ENCODE measurements at places on chromosomes 5 and 9.

- no peaks in the 10 kb centered on the region for H3K4me1 ChIP-seq
- H3K27ac ChIP-seq: no peak within 1 kb of the TSS
- H3K4me3 ChIP-seq: no peak within 1 kb of the TSS
- no peak for DNase-seq
- no peaks in the 10 kb centered on the region for H3K36me3 ChIP-seq
Measured at GRCh38 chr5:19987612-19988361, at the start of gene CDH18. Gene CDH18, minus strand, starts transcription at chr5:19988200. Its CDS starts 149,214 bp downstream, at chr5:19838986.

- H3K36me3 ChIP-seq: no peaks in the 10 kb centered on the region
- DNase-seq: no peak
- H3K27me3 ChIP-seq: no peaks in the 10 kb centered on the region
- H3K4me3 ChIP-seq: no peak overlapping the region
- H3K27ac ChIP-seq: no peak overlapping the region
Measured at GRCh38 chr5:133256276-133256675, 204.5 kb downstream of the HSPA4 start.

- no peak overlapping the region for H3K27ac ChIP-seq
- no peaks in the 10 kb centered on the region for H3K27me3 ChIP-seq
- no peak overlapping the region for H3K4me3 ChIP-seq
- peaks cover 4% of the 10 kb centered on the region for H3K4me1 ChIP-seq
- DNase-seq: no peak
Measured at GRCh38 chr5:79227484-79228025, 8.4 kb upstream of the JMY start.

- no peaks in the 10 kb centered on the region for H3K36me3 ChIP-seq
- H3K4me3 ChIP-seq: no peak overlapping the region
- peaks cover 11% of the 10 kb centered on the region for H3K27me3 ChIP-seq
- no peak overlapping the region for H3K27ac ChIP-seq
- DNase-seq: no peak
- H3K4me1 ChIP-seq: no peaks in the 10 kb centered on the region
Measured at GRCh38 chr5:171226096-171226754, 82.8 kb upstream of the TLX3 start.

DNA sequence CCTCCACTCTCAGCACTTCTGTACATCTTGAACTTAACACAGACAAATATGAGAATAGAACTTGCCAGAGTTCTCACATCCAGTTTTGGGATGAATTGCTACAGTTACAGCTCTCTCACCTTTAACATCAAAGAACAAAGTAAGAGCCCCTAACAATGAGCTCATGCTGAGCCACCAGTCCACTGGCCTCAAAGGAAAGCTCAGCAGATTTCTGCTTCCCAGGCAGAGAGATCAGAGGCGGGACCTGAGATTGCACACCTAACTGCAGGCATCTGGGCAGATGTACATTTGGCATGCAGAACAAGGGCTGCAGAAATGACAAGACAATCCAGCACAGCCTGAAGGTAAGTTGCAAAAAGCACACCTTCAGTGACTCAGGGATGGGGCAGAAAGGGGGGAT, 300.9 kb downstream of the MRPS30 start:
- no peak for DNase-seq
- no peak overlapping the region for H3K27ac ChIP-seq
- H3K36me3 ChIP-seq: no peaks in the 10 kb centered on the region
- H3K27me3 ChIP-seq: no peaks in the 10 kb centered on the region
- H3K4me3 ChIP-seq: no peak overlapping the region
- no peaks in the 10 kb centered on the region for H3K4me1 ChIP-seq

DNA sequence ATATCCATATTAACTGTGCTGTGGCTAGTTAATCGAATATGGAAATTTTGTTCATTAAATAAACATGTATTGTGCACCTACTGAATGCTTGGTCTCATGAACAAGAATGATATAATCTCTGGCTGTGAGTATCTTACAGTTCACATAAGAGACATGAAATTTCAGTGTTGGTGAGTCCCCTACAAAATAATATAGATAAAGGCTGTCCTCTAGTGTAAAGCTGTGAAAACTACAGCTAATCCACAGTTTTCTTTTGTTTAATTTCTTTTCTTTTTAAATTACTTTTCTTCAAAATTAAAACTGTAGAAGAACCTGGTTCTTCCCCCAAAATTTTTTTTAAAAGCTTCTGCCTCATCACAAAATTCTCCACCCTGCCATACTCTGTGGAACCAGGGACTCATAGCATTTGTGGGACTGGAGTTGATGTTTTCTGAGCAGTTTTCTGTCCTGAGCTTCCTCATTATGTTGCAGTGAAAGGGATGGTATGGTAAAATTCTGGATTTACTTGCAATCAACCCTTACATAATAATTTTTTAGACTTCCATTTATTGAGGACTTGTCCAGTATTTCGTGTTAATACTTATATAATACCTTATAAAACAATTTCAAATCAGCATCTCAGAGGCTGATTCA, 135.0 kb downstream of the STK32A start:
- H3K27ac ChIP-seq: no peak overlapping the region
- no peak overlapping the region for H3K4me3 ChIP-seq
- no peaks in the 10 kb centered on the region for H3K36me3 ChIP-seq
- no peaks in the 10 kb centered on the region for H3K27me3 ChIP-seq

- no peaks in the 10 kb centered on the region for H3K36me3 ChIP-seq
- H3K4me1 ChIP-seq: no peaks in the 10 kb centered on the region
- no peaks in the 10 kb centered on the region for H3K27me3 ChIP-seq
- no peak for DNase-seq
- H3K27ac ChIP-seq: no peak overlapping the region
Measured at GRCh38 chr5:35373249-35373648, 143.0 kb upstream of the PRLR start.

DNA sequence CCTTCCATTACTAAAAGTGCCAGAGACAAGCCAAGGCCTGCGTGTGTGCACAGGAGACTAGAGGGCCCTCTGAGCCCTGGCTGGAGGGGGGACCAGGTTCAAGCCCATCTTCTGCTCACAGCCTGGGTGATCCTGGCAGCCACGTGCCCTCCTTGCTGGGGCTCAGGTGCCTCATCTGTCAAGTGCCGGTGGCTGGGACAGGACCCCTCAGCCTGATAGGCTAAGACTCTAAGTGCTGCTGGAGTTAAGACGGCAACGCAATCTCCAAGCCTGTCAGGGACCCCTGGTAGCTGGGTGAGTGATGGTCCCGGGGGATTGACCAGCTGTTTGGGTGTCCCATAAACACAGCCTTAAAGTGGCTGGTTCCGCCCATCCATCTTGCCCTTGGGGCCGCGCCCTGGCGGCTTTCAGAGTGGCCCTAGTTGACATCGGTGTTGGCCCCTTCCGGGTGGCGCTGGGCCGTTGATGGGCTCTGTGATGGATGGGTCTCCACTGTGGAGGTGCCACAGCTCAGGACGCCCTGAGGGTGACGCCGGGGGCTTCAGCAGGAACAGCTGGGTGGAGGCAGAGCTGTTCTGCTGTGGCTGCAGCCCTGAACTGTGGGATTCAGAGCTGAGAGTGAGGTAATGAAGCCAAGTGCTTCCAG, 136.2 kb downstream of the BARX1 start:
- no peaks in the 10 kb centered on the region for H3K36me3 ChIP-seq
- H3K4me1 ChIP-seq: no peaks in the 10 kb centered on the region
- no peak for DNase-seq
- H3K27ac ChIP-seq: no peak overlapping the region
- no peak overlapping the region for H3K4me3 ChIP-seq

GRCh38 chr9:103078581-103078980, 83.4 kb downstream of the CYLC2 start:
- no peak overlapping the region for H3K27ac ChIP-seq
- no peaks in the 10 kb centered on the region for H3K27me3 ChIP-seq
- no peaks in the 10 kb centered on the region for H3K4me1 ChIP-seq
- DNase-seq: no peak
- no peak overlapping the region for H3K4me3 ChIP-seq

GRCh38 chr5:132684491-132684890, 10.7 kb downstream of the IL4 start:
- H3K27me3 ChIP-seq: no peaks in the 10 kb centered on the region
- peaks cover 17% of the 10 kb centered on the region for H3K36me3 ChIP-seq
- H3K4me3 ChIP-seq: no peak overlapping the region
- peaks cover 36% of the 10 kb centered on the region for H3K4me1 ChIP-seq

GRCh38 chr5:30156156-30156555, 1037.3 kb upstream of the CDH6 start:
- H3K36me3 ChIP-seq: no peaks in the 10 kb centered on the region
- no peak overlapping the region for H3K4me3 ChIP-seq
- no peak overlapping the region for H3K27ac ChIP-seq
- no peaks in the 10 kb centered on the region for H3K27me3 ChIP-seq
- H3K4me1 ChIP-seq: no peaks in the 10 kb centered on the region

DNA sequence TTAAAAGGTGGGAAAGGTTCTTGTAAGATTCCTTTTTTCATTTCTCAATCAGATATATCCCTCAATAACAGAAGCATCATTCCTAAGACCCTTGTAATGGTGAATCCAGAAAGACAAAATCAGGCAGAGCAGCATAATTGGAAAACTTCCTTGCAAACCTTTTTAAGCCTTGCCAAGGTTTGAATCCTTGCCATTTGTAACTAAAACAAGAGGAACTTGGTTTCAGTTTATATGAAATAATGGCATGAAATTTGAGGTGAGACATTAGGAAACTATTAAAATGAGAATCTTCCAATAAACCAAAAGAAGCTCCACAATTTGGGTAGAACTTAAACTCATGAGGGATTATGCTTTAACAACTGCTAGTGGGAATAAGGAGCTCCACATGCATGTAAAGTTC, 384.7 kb upstream of the SMC2 start:
- H3K36me3 ChIP-seq: no peaks in the 10 kb centered on the region
- H3K4me3 ChIP-seq: no peak overlapping the region
- no peaks in the 10 kb centered on the region for H3K27me3 ChIP-seq
- DNase-seq: no peak
- no peak overlapping the region for H3K27ac ChIP-seq
- no peaks in the 10 kb centered on the region for H3K4me1 ChIP-seq

DNA sequence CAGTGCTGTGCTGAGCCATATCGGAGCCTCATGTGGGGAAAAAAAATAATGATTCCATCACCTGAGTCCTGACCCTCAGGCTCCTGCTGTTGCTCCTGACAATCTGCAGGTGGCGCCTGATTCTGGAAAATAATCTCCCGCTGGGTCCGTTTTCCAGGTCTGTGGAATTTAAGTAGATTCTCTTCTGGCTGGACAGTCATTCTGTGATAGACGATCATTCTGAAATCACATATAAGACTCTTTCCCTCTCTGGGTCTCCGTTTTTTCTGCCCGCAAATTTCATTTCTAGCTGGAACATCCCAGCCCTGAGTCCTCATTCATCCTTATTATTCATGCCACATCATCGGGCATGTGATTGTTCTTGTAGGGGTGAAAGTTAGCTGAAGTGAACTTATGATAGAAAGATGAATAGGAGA, 22.1 kb upstream of the STXBP1 start:
- peaks cover 2% of the 10 kb centered on the region for H3K36me3 ChIP-seq
- no peak overlapping the region for H3K4me3 ChIP-seq
- H3K4me1 ChIP-seq: peaks cover 7% of the 10 kb centered on the region
- peak; percentile 11 for DNase-seq

DNA sequence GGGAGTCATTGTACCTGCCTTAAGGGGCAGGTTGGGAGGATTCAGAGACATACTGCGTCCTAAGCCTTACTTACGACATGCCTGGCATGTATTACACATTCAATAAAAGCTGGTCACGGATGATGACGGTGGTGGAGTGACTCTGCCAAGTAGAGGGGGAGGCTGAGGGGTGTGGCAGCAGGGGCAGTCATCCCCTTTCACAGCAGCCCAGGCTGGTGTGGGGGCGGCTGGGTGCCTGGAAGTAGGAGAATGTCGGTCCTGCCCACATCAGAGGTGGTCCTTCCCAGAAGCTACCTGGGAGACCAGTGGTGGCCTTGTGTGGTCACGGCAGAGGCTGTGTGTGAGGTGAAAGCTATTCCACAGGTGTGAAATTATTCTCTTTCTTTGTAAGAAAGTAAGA, 8.9 kb downstream of the ZBTB34 start:
- no peaks in the 10 kb centered on the region for H3K27me3 ChIP-seq
- peaks cover 14% of the 10 kb centered on the region for H3K36me3 ChIP-seq
- H3K4me3 ChIP-seq: no peak overlapping the region
- no peak overlapping the region for H3K27ac ChIP-seq

DNA sequence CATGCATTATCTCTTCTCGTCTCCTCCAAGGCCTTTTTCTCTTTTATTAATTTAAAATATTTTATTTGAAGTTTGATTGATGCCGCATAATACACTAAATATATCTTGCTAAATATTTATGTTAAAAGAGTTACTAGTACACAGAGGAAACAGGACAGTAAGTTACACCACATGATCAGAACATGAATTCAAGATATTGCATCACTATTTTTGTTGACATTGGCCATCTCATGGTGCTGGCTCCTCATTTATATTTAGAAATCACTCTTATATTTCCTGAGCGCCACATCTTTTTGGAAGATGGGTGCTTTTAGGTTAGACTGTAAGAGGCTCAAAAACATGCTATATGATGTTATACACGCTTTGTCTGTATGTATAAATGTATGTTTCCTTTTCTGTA, 23.0 kb downstream of the SPEF2 start:
- no peak overlapping the region for H3K27ac ChIP-seq
- no peak overlapping the region for H3K4me3 ChIP-seq
- H3K36me3 ChIP-seq: peaks cover 17% of the 10 kb centered on the region
- no peaks in the 10 kb centered on the region for H3K27me3 ChIP-seq
- peaks cover 7% of the 10 kb centered on the region for H3K4me1 ChIP-seq

- H3K27ac ChIP-seq: no peak overlapping the region
- H3K27me3 ChIP-seq: peaks cover 52% of the 10 kb centered on the region
Measured at GRCh38 chr5:35229076-35230037, 930 bp downstream of the PRLR start.

- H3K36me3 ChIP-seq: peaks cover 1% of the 10 kb centered on the region
- H3K4me1 ChIP-seq: peaks cover 21% of the 10 kb centered on the region
- no peak overlapping the region for H3K27ac ChIP-seq
Measured at GRCh38 chr5:154287136-154287535, 96.6 kb downstream of the GALNT10 start.

DNA sequence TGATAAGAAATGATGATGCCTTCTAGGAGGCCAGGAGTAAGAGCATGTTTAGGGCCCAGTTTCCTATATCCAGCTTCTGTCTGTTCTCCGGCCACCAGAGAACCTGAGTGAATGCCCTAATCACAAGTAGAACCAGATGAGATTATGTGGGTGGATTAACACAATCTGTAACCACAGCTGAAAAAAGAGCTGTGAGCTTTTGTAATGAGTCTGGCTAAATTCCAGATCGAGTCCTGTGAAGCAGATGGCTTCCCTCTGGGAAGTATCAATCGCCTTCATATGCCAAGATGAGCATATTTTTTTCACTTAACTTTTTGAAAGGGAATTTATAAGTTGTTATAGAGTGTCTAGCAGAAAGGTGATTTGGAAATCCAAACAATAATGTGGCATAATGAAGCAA, 99.8 kb downstream of the NNT start:
- peaks cover 2% of the 10 kb centered on the region for H3K4me1 ChIP-seq
- peaks cover 41% of the 10 kb centered on the region for H3K36me3 ChIP-seq
- H3K4me3 ChIP-seq: no peak overlapping the region

- H3K4me1 ChIP-seq: peaks cover 25% of the 10 kb centered on the region
- H3K4me3 ChIP-seq: no peak overlapping the region
- no peak for DNase-seq
- peaks cover 40% of the 10 kb centered on the region for H3K27me3 ChIP-seq
- no peaks in the 10 kb centered on the region for H3K36me3 ChIP-seq
- H3K27ac ChIP-seq: no peak overlapping the region
Measured at GRCh38 chr5:132008163-132008473, 3.3 kb downstream of the ACSL6 start.

GRCh38 chr5:179244044-179244443, 101.2 kb downstream of the ADAMTS2 start:
- H3K4me3 ChIP-seq: no peak overlapping the region
- H3K27ac ChIP-seq: no peak overlapping the region
- no peaks in the 10 kb centered on the region for H3K36me3 ChIP-seq
- no peaks in the 10 kb centered on the region for H3K27me3 ChIP-seq

GRCh38 chr9:87337335-87338087, 160.2 kb upstream of the DAPK1 start:
- peaks cover 30% of the 10 kb centered on the region for H3K27me3 ChIP-seq
- no peak overlapping the region for H3K27ac ChIP-seq
- H3K36me3 ChIP-seq: no peaks in the 10 kb centered on the region
- H3K4me1 ChIP-seq: peaks cover 3% of the 10 kb centered on the region
- DNase-seq: no peak
- H3K4me3 ChIP-seq: peak overlapping the region; percentile 44

Measured in T-helper 2 cell treated with Interferon-gamma antibody and Interleukin-4, amounts not matched to agents 5 μg/mL and 100 μg/mL, for 36 hours (primary cell).